ENCODE measurements at places on chromosomes 12 and 14. TPM values are rescaled to one million over a fixed set of nuclear protein-coding genes. Genes with fewer than 3 reads are reported as not detected.

GRCh38 chr12:79645235-79645630, 45.5 kb downstream of the PAWR start:
- no peak overlapping the region for H3K27ac ChIP-seq
- DNase-seq, result no peak
- no peaks in the 10 kb centered on the region for H3K27me3 ChIP-seq
- H3K4me1 ChIP-seq, result no peaks in the 10 kb centered on the region

- DNase-seq, result no peak
- H3K27ac ChIP-seq, result peak overlapping the region; percentile 16
- no peaks in the 10 kb centered on the region for H3K36me3 ChIP-seq
- H3K4me3 ChIP-seq, result peak overlapping the region; percentile 26
- H3K4me1 ChIP-seq, result peaks cover 25% of the 10 kb centered on the region
Observed at GRCh38 chr12:52679875-52680274, 332 bp downstream of the KRT1 start.

GRCh38 chr14:99079061-99079727, 192.8 kb downstream of the BCL11B start:
- H3K4me1 ChIP-seq, result peaks cover 29% of the 10 kb centered on the region
- H3K36me3 ChIP-seq, result peaks cover 5% of the 10 kb centered on the region
- no peaks in the 10 kb centered on the region for H3K27me3 ChIP-seq
- DNase-seq, result no peak
- no peak overlapping the region for H3K27ac ChIP-seq

GRCh38 chr14:32494609-32495434, 165.7 kb downstream of the AKAP6 start:
- H3K36me3 ChIP-seq, result no peaks in the 10 kb centered on the region
- no peak for DNase-seq
- no peaks in the 10 kb centered on the region for H3K4me1 ChIP-seq
- no peak overlapping the region for H3K4me3 ChIP-seq

DNA sequence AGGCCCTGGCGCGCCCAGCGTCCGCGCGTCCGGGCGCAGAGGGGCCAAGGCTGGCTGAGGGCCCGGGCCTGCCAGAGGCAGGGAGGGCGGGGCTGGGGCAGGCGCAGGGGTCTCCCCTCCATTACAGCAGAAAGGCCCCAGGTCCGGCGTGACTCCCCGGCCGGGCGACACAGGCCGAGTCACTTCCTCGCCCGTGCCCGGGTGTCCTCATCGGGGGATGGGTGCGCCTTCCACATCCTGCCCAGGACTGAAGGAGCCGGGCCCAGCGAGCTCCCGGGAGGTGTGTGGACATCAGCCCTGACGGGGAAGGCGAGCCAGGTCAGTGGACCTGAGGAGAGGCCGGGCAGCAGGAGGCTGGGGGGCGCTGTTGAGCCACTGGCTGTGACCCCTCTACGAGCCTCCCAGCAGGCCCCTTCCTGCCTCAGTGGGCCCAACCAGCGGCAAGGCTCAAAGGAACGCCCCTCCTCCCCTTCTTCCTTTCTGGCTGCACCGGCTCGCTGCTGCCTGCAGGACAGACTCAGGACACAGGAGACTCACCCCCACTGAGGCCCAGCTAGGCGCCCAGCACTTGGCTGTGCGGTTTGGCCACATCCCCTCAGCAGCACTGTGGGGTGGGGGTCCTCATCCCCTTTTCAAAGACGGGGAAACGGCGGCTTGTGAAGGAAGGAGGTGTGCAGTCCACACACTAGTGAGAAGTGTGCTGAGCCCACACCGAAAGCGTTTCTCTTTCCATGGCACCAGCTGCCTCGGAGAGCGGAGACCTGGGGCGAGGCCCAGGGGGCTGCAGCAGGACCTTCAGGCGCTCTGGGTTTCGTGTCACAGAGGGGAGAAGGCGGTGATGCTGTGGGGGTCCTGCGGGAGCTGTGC, 606 bp downstream of the TNFAIP2 start:
- H3K4me1 ChIP-seq, result no peaks in the 10 kb centered on the region
- no peak for DNase-seq
- no peak overlapping the region for H3K4me3 ChIP-seq
- peaks cover 19% of the 10 kb centered on the region for H3K27me3 ChIP-seq
- no peak overlapping the region for H3K27ac ChIP-seq

DNA sequence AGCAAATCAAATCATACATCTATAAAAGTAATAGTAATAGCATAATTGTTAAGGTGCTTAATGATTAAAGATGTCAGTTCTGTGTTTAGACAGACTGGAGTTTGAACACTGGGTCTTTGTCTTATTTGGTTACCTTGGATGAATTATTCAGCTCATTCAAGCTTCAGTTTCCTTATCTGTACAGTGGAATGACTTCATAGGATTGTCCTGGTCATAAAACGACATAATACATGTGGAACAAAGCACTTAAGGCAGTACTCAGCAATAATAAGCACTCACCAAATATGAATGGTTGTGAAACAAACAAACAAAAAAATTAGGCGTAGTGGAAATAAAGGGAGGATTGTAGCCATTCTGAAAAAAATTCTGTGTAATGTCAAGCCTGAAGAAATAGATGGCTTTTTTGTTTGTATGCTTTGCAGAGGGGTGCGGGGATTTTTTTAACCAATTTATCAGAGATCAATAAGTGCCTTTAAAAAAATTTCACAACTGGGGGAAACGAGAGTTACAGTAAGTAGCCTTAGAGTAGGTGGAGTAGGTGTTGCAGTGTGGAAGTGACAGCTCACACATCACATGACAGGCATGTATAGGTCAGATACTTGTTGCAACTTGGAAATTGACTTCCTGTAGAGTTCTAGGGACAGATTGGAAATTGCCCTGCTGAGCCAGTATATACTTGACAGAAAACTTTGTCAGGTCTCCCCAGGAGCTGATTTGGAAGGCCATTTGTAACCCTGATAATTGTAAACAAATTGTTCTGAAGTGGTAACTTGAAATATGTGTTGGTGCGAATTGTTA, 157.7 kb downstream of the SLC15A5 start:
- no peaks in the 10 kb centered on the region for H3K27me3 ChIP-seq
- H3K27ac ChIP-seq, result no peak overlapping the region

DNA sequence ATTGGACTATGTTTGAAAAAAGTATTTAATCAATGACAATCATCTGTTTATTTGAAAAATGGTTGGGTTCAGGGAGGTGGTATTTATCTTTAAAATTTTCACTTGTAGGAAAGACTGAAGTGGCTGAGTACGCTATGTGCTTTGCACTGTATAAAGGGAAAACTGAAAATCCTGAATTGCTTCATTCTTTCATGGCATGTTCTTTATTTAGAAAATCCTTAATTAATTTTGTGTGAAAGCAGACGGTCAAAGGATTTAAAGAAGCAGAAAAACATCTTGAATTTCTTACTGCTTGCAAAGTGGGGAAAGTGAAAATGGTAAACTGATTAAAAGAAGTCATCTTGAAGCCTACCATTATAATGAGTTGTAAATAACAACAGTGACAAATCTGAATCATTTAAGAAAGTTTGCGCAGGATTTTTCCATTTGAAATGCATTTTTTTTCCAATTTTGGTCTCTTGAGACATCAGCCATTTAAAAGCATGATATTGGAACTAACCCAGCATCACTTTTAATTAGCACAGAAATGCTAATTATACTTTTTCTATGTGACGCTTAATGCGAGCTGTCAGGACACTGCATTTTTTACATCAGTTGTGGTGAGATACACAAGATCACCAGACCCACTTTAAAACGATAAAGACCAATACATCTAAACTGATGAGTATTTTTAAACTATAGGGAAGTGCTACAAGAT, 169.0 kb downstream of the NEDD1 start:
- H3K4me1 ChIP-seq, result no peaks in the 10 kb centered on the region
- no peak overlapping the region for H3K4me3 ChIP-seq
- no peaks in the 10 kb centered on the region for H3K27me3 ChIP-seq
- H3K27ac ChIP-seq, result no peak overlapping the region

- no peaks in the 10 kb centered on the region for H3K36me3 ChIP-seq
- no peak overlapping the region for H3K4me3 ChIP-seq
- no peak overlapping the region for H3K27ac ChIP-seq
- DNase-seq, result no peak
- H3K27me3 ChIP-seq, result no peaks in the 10 kb centered on the region
- H3K4me1 ChIP-seq, result no peaks in the 10 kb centered on the region
Observed at GRCh38 chr12:106039242-106039641, 99.5 kb downstream of the NUAK1 start.

The CPNE6 gene
- total RNA-seq, result 0.10 TPM

The RNF212B gene
- total RNA-seq, result not detected

The NR4A1 gene
- 5.6 TPM for total RNA-seq

The UNC79 gene
- total RNA-seq, result not detected

Data from activated CD8-positive, alpha-beta T cell treated with anti-CD3 and anti-CD28 coated beads, Interleukin-2, amount 10 ng/mL, durations not matched to agents 7 days and 5 days (primary cell).